Activated naive CD4-positive, alpha-beta T cell treated with anti-CD3 and anti-CD28 coated beads for 36 hours (primary cell): ENCODE measurements at places on chromosomes 12 and 14.

- H3K27ac ChIP-seq: no peak overlapping the region
- no peaks in the 10 kb centered on the region for H3K36me3 ChIP-seq
- no peaks in the 10 kb centered on the region for H3K27me3 ChIP-seq
- H3K4me3 ChIP-seq: no peak overlapping the region
- peak; percentile 12 for DNase-seq
Observed at GRCh38 chr12:87953256-87953860, 75.8 kb downstream of the C12orf50 start.

DNA sequence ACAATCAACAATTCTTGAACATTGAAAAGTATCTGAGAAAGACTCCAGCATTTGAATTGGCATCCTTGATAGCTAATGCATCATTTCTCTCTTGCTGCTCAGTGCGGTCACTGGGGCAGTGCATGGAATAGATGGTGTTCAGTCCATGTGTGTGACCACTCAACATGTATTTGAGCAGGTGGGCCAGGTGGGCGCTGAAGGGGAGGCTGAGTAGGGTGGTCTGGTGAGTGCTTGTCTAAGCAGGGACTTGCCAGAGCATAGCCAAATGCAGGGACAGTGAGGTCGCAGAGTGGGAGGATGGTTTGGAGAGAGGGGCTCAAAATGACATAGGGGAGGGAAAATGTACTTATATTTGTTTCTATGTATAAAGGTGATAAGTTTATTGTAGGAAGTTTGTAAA is 409.0 kb downstream of the TMEM121 start:
- no peaks in the 10 kb centered on the region for H3K4me1 ChIP-seq
- H3K4me3 ChIP-seq: no peak overlapping the region
- H3K36me3 ChIP-seq: peaks cover 1% of the 10 kb centered on the region

GRCh38 chr12:10027311-10027710 is 3.2 kb upstream of the CLEC9A start:
- no peaks in the 10 kb centered on the region for H3K4me1 ChIP-seq
- no peaks in the 10 kb centered on the region for H3K36me3 ChIP-seq
- H3K4me3 ChIP-seq: no peak overlapping the region
- no peak for DNase-seq
- no peak overlapping the region for H3K27ac ChIP-seq

DNA sequence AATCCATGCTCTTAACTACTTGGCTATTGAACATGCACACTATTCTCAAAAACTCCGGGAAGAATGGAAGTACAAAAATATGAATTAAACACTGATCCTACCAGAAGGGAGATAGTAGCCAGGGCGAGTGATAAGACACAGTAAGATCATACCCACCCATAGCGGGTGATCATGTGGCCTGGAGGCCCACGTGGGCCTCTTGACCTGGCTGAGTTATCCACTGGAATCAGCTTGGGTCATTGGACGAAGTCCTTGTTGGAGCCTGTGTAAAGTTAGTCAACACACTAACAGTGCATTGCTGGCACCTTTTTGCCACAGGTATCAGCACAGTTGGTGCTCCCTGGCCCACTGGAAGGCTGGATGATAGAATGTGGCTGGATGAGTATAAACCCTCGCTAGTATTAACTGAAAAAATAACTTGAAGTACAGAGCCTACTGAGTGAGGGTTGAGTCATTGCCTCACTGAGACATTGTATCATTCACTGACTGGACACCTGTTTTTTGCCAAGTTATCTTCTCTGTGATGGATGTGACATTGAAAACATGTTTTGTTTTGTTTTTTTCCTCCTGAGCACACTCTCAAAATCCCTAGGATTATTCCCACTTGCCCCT is 149.2 kb upstream of the FUT8 start:
- no peaks in the 10 kb centered on the region for H3K36me3 ChIP-seq
- no peaks in the 10 kb centered on the region for H3K27me3 ChIP-seq
- H3K27ac ChIP-seq: no peak overlapping the region
- DNase-seq: no peak
- H3K4me3 ChIP-seq: no peak overlapping the region
- H3K4me1 ChIP-seq: peaks cover 4% of the 10 kb centered on the region
